ENCODE measurements at places on chromosomes 7 and 10.
A peak's percentile ranks its signal among the peaks of the same experiment; 100 is the strongest.

- no peak for DNase-seq
Observed at GRCh38 chr10:49123981-49124950, 8.9 kb upstream of the VSTM4 start.

- DNase-seq, result peak; percentile 80
Observed at GRCh38 chr10:28975891-28976531, 298.7 kb downstream of the BAMBI start.

DNA sequence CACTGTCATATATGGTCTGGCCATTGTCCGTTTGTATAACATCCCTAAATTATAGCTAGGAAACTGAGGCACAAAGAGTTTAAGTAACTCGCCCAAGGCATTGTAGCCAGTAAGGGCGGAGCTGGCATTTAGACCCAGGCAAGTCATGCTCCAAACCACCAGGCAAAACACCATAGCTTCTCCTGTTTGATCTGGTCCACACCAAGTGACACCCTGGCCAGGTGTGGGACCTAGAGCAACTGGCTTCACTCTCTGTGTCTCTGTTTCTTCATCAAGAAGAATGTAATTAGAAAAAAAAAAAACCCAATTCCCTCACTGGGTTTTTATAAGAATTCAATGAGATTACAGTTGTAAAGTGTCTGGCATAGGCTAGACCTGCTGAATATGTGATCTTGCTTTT, 85.2 kb upstream of the AOAH start:
- DNase-seq, result no peak

- no peak for DNase-seq
Observed at GRCh38 chr7:7799138-7799537, 80.7 kb upstream of the RPA3 start.

DNA sequence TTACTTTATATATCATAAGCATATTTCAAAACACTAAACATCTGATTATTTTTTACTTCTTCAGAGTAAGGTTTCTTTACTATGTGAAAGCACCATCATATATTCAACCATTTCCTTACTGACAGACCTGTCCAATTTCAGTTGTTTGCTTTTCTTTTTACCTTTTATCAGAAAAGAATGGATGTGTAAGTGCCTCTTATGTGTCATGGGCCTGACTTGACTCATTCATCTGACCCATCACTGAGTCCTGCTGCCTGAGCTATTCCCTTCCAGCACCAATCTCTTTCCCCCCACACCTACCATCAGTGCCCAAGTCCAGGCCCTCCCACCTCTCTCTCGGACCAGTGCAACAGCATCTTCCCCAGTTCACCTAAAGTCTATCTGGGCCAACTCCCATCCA, 41.7 kb upstream of the ARID5B start:
- DNase-seq, result no peak

DNA sequence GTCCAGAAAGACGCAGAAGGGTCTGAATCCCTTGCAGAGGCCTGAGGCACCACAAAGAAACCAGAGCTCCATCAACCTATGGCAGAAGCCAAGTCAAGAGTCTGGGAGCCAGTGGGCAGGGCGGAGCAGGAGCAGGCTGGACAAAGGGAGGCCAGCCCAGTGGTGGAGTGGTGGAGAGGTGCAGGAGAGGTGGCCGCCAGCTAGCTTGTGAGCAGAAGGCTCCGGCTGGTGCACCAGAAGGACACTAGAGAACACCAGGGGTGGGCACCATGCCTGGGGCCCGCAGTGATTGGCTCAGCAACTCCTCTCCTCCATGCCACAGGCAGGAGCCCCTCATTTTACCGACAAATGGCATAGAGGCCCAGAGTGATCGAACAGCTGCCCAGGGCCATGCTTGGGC, 186.6 kb downstream of the GRID1 start:
- no peak for DNase-seq

DNA sequence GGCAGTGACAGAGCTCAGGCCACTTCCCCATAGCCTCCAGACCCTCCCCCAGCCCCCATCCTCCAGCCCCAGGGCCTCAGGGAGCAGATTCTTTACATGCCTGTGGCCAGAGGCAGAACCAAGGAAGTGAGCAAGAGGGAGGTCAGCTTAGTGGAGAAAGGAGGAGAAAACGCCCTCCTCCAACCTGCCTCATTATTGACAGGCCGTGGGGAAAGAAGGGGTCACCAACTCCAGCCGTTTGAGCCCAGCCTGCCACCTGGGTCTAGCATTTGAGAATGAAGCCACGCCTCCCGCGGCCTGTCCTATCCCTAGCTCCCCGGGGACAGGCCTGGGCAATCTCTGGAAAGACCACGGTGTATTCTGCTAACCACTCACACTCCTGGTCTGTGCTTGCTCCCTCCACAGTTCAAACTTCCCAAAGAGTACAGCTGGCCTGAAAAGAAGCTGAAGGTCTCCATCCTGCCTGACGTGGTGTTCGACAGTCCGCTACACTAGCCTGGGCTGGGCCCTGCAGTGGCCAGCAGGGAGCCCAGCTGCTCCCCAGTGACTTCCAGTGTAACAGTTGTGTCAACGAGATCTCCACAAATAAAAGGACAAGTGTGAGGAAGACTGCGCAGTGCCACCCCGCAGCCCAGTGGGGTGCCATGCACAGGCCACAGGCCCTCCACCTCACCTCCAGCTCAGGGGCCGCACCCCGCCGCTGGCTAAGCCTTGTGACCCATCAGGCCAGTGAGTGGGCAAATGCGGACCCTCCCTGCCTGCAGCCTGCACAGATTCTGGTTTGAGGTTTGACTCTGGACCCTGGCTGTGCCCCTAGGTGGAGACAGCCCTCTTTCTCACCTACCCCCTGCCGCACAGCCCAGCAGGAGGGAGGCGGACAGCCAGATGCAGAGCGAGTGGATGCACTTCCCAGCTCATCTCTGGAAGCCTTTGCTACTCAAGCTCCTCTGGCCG, 14.3 kb upstream of the TRIM8 start:
- DNase-seq, result peak; percentile 65

GRCh38 chr7:47584536-47584895, 2.6 kb upstream of the TNS3 start:
- no peak for DNase-seq

GRCh38 chr10:132110111-132110521, 44.4 kb downstream of the JAKMIP3 start:
- peak; percentile 50 for DNase-seq

DNA sequence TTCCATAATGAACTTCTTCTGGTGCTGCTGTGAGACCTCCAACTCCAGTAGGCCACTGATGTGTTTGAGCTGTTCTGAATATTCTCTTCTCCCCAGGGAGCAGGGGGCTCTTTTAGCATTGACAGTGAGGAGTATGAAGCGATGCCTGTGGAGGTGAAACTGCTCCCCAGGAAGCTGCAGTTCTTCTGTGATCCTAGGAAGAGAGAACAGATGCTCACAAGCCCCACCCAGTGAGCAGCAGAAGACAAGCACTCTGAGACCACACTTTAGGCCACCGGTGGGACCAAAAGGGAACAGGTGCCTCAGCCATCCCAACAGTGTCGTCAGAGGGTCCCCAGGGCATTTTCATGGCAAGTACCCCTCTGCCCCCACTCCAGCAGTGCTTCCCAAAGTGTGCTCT, 49.3 kb downstream of the DENND11 start:
- DNase-seq, result no peak
